ENCODE measurements at places on chromosomes 3 and 15.

DNA sequence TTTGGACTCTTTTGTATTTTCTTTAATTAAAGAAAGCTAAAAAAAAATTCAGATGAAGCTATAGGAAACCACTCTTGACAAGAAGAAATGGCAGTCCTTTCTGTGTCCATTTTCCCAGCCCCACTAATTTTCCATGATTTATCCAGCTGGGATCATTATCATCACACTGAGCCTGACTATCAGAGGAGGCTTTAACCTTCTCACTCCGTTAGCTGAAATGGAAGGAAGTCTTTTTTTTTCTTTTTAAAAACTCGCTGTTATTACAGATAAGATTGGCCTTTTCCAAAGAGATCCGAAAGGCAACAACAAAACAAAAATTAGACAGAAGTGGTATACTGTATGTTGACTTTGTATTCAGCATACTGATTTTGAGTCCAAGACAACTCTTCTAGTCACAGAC lies 366.2 kb upstream of the ROPN1 start:
- DNase-seq = no peak

DNA sequence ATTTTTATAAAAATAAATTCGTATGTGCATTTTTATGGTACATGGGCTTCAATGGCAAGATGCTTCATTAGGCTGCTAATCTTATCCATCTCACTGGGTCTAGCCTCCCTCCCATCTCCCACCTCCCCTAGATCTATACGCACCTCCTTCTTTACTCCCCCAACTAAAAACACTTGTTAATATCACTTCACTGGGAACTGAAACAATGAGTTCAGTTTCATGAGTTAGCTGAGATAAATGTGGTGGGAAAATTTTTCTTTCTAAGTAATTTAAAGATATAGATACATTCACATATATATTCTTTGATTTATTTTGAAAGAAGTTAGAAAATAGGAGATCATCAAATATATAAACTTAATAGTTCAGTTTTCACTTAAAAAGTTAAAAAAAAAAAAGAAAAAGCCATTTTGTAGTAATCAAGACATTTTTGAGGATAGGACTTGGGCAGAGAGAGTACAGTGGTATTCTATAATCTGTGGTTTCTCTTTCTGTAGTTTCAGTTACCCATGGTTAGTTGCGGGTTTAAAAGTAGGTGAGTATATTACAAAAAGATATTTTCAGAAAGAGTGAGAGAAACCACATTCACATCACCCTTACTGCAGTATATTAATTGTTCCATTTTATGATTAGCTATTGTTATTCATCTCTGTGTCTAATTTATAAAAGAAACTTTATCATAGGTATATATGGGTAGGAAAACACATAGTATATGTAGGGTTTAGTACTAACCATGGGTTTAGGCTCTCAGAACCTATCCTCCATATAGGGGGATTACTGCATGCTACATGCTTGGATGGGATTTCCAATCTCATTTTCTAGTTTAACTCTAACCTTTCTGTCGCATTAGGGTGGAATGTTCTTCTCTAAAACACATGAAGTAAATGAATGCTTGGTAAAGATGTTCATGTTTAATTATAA lies 316.0 kb upstream of the CBLB start:
- no peak for DNase-seq

- DNase-seq = no peak
Measured at GRCh38 chr3:47932421-47932820, 83.8 kb downstream of the MAP4 start.

DNA sequence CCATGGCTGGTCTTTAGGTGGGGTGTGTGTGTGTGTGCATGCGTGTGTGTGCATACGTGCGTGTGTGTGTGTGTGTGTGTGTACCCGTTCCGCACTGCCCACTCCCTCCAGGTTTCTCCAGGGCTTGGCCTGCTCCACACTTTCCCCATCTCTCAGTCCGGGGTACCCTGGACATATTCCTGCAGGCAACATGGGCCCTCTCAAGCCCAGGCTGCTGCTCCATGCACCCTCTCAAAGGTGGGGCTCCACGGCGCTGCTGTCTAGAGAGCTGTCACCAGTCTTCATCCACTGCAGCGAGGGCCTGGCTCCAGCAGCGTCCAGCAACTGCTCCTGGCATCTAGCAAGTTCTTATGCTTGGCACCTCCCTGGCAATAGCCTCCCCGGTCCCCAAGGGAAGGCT lies 86.1 kb downstream of the ATP10A start:
- DNase-seq = no peak

DNA sequence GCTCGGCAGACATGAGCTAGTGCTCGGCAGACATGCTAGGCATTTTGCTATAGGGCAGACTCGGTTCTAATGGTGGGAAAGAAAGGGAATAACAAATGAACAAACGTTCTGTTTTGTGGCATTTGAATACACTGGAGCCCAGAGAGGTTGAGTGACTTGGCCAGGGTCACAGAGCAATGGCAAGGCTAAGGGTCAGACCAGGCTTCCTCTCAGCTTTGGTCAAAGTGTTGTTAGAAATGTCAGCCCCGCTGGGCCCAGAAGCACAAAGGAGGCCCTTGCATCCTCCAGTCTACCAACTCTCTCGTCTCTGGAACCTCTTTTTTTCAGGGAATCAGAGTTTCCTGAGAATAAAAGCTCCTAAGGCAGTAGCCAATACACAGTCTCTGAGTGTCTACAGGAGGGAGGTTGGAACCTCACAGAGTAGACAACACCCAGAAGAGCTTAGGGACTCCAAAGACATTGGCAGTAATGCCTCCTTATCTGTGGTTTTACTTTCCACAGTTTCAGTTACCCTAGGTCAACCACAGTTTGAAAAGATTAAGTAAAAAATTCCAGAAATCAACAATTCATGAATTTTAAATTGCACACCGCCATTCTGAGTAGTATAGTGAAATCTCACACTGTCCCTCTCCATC lies 47.3 kb downstream of the SSUH2 start:
- no peak for DNase-seq

DNA sequence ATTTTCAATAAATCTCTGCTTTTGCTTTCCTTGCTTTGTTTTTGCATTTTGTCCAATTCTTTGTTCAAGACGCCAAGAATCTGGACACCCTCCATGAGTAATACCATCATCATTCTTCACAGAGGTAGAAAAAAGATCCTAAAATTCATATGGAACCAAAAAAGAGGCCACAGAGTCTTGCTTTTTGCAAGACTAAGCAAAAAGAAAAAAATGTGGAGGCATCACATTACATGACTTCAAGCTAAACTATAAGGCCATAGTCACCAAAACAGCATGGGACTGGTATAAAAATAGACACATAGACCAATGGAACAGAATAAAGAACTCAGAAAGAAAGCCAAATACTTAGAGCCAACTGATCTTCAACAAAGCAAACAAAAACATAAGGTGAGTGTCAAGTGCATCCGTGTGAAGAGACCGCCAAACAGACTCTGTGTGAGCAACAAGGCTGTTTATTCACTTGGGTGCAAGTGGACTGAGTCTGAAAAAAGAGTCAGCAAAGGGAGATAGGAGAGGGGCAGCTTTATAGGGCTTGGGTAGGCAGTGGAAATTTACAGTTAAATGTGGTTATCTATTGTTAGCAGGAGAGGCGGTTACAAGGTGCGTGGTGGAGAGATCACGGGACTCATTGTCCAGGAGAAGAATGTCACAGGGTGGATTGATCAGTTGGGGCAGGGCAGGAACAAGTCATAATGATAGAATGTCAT lies 10.9 kb downstream of the STRIT1 start:
- DNase-seq = no peak

DNA sequence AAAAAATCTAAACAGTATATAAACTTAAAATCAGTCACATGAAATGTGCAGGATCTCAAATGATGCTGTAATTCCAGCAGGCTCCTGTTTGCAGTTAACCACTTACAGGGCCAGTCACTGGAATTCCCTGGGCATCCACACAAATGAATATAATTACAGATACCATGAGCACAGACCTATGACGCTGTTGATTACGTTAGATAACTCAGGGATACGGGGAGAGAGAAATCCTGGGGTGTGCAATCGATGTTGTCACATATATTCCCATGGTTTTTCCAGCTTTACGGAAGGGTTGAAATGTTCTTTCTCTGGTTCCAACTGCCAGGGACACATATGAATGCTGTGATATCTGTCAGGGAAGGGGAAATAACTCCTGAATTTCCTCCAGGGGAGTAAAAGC lies 100.8 kb downstream of the RORA start:
- DNase-seq = no peak

DNA sequence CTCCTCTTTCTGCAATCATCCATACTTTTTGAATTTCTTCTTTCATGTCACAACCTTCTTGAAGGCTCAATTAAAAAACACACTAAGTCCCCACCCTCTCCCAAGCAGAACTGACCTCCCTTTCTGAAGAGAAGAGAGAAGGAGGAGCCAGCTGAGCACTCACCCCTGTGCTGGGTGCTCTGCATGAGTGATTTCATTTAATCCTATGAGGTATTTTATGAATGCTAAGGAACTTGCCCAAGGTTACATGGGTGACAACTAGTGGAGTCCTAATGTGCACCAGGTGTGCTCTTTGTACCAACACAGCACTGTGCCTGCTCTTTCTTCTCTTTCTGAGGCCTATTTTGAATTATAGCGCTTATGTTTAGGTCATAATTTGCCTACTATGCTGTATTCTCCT lies 135.6 kb downstream of the DUT start:
- no peak for DNase-seq

DNA sequence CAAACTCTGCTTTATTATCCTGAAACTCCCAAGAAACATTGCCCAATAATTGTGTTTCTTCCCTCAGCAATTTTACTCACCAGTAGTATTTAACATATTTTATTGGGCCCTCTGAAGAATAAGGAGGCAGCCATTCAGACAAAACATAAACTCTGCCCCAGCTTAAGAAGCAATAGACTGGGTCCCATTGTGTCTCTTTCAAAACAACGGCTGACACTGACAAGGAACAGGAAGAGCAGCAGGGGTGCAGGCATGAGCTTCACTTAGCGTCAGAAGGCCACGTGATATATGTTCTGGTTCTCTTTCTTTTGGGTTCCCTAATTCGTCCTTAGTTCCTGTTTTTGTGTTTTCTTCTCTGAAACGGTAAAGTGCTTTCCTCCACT lies 242.3 kb downstream of the FHIT start:
- DNase-seq = no peak

- no peak for DNase-seq
Measured at GRCh38 chr3:50648313-50648712, 26.4 kb upstream of the DOCK3 start.

DNA sequence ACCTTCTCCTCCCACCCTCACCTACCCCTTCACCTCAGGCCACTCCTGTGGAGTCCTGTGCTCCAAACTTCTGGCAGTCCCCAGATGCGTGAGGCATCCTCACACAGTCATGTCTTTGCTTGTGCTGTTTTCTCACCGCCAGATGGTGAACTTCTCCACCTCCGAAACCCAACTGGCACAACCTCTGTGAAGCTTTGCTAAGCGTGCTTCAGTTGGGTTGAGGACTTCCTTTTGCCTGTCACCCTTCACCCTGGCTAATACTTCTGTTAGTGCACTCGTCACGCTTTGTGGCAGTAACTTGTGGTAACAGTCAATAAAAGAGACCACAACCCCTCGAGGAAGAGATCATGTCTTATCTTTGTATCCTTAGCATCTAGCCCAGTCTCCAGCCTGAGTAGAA lies 42.0 kb upstream of the SKOR1 start:
- peak; percentile 42 for DNase-seq

- DNase-seq = no peak
Measured at GRCh38 chr3:181630853-181631252, 80.9 kb upstream of the SOX2 start.

DNA sequence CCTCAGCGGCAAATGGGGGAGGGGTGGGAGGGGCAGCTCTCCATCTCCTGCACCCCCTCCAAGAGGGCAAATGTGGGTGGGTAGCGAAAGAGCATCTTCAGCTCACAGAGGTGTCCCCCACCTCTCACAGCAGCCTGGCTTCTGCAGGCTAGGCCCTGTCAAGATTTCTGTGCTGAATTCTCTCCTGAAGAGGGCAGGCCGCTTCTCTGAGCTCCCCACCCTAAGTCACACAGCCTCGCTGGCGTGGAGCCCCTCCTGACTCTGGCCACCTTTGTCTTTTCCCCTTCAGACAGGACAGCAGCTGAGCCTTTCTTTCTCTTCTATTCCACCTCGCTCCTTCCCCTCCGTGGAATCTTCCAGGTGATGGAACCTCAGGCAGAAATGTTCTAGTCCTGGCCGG lies 26.3 kb upstream of the ADAMTS7 start:
- DNase-seq = no peak

- DNase-seq = no peak
Measured at GRCh38 chr3:186461141-186461540, 83.0 kb downstream of the CRYGS start.

- DNase-seq = no peak
Measured at GRCh38 chr3:197951392-197951990, 1.5 kb downstream of the RPL35A start.

- DNase-seq = no peak
Measured at GRCh38 chr3:189853906-189854305, 222.7 kb downstream of the TP63 start.

DNA sequence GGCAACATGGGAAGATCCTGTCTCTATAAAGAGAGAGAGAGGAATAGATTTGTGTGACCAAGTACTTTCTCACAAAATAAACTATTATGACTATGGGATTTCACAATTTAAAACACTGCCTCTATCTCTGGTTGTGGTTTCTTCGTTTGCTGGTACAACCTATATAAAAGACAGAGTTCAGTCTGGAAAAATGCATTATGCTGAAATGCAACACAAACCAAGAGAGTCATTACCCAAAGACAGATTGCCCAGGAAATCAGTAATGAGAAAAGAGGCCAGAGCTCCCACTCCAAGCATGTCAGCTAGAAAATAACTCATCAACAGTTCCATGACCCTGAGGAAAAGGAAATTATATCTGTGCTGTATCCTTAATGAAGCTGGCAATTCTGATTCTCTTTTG lies 23.2 kb downstream of the GPR176 start:
- no peak for DNase-seq

DNA sequence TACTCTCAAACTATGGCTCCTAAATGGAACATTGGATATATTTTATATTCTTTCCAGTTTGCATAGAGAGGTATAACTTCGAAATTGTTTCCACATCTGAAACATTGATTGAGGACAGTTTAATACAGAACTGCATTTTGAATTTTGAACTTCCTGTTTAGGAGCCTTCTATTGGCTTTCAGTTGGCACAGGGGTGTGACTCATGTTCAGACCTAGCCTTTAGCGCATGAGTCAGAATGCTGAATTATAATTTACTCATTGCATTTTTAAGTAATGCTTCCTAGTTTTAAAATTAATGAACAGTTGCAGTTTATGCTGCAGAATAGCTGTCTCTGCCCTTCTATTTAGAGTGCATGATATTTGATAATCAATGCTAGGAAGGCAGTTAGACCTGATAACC lies 751.7 kb downstream of the CADM2 start:
- no peak for DNase-seq

- no peak for DNase-seq
Measured at GRCh38 chr15:89469426-89470096, 26.8 kb downstream of the RHCG start.

DNA sequence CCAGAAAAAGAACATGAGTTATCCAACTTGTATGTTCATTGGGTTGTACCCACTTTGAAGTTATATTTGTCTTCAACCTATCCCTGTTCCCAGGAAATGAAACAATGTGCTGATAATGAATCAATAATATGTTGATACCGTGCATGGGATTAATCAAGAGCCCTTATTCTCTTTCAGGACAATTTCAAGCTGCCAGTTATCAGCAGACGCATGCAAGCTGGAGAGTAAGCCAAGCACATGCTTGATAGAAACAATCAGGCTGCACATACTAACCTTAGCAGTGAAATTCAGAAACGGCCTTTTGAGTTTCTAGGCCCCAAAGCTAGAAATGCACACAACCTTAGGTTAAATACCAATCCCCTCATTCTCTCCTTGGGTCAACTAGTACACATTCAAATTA lies 480.4 kb upstream of the AGTR1 start:
- no peak for DNase-seq
